Upper lobe of left lung (tissue), 6 donors: ENCODE measurements at places on chromosomes 2 and 18. TPM values are rescaled to one million over a fixed set of nuclear protein-coding genes. Genes with fewer than 3 reads are reported as not detected.

- DNase-seq: peak; percentile 76
These were observed 90.0 kb upstream of the PPP1CB start for GRCh38 chr2:28661589-28662001.

GRCh38 chr2:100281521-100282438 is 40.5 kb downstream of the LONRF2 start:
- no peak for DNase-seq

The CFAP65 gene
- 17.8 TPM for total RNA-seq

The DYNAP gene
- not detected for total RNA-seq

The MSTN gene
- not detected for total RNA-seq

The CABYR gene
- not detected for total RNA-seq

The FEV gene
- not detected for total RNA-seq

GRCh38 chr2:113039719-113040118 is 12.9 kb downstream of the IL36B start:
- DNase-seq: no peak

DNA sequence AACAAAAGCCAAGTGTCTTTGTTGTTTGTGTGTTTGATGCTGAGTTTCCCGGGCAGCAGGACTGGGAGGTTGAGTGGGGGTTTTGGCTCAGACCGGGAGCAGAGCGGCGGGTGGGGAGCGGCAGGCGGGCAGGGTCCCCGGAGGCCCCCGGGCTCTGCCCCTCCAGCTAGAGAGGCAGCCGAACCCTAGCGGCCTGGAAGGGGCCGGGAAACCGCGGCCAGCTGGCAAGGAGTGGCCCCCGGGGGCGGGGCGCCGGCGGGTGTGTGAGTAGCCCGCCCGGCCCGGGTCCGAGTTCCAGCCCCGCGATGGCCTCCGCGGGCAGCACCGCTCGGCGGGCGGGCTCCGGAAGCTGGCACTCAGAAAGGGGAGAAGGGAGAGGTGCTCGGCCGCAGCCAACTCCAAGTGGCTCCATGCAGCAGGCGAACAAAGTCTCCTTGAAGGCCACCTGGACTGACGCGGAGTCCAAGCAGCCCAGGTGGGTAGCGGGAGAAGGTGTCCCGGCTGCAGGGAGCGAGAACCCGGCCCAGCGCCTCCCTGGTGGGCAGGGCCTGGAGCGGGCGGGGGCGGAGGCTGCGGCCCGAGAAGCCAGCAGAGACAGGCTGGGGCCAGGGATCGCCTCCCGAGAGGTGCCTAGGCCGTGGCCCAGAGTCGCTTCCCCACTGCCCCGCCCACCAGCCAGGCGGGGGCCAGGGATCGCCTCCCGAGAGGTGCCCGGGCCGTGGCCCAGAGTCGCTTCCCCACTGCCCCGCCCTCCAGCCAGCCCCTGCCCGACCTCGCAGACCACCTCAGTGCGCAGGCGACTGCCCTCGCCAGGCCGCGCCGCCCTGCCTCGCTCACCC is at the start of gene ANKRD53:
ANKRD53 (plus strand) TSS at position 290 of the 839 bp plus-strand sequence; CDS start at position 306, 16 bp downstream.
- peak; percentile 48 for DNase-seq

- no peak for DNase-seq
These were observed 543.0 kb upstream of the TNP1 start for GRCh38 chr2:217402761-217403383.
